ENCODE measurements at places on chromosomes 13 and 19.

- no peak for DNase-seq
Observed at GRCh38 chr13:78334059-78334458, 269.3 kb downstream of the POU4F1 start.

DNA sequence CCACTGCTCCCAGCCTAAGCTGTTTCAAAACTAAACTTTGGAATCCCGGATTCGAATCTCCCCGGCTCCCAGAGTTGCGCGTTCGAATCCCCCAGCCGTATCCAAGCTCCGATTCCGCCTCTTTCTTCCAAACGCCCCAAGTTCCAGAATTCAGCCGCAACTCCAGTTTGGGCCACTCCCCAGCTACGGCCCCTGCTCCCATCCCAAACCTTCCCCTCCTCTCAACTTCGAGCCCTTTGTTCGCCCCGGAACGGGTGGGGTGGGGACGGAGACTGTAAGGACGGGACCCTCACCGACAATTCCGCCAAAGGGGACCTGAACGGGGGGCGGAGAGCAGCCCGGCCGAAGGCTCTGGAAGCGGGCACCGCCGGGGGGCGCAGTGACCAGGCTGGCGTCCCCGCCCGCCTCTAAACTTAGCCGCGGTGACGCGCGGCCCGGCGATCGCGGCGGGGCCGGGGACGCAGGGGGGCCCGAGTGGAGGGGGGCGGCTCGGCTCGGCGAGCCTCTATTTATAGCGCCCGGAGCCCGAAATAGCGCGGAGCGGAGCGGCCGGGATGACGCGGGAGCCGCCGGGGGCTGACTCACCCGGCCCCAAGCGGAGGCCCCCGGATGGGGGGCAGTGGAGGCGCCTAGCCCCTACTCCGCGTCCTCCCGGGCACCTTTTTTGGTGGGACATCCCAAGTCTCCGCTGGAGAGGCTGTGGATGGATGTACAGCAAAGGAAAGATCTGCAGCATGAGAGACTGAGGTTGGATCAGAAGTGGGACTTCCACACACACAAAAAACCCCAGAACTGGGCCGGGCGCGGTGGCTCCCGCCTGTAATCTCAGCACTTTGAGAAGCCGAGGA is 4.9 kb upstream of the ERCC1 start:
- no peak for DNase-seq

- DNase-seq: no peak
Observed at GRCh38 chr13:113051641-113052040, 54.0 kb upstream of the F7 start.

DNA sequence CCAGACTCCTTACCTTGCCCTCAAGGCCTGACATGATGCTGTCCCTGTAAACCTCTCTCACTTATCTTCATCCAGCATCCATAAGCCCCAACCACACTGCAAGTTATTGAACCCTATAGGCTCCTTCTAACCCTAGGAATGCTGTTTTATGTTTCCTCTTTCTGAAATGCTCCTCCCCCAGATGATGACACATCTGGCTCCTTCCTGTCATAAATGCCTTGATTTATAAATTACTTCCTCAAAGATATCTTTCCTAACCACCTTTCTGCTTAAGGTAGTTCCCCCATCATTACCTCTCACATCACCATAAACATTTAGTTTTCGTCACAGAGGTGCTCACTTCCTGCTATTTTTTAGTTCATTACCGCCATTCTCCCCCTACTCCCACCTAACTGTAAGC is 12.3 kb downstream of the RUBCNL start:
- DNase-seq: no peak

GRCh38 chr13:109859898-109860297 is 73.5 kb upstream of the IRS2 start:
- DNase-seq: no peak

Data from NCI-H2107 (cell line).